ENCODE measurements at places on chromosomes 6 and 20.

- DNase-seq, result no peak
These were observed 584.2 kb upstream of the MMS22L start for GRCh38 chr6:97867177-97867576.

- DNase-seq, result no peak
These were observed 113.0 kb upstream of the TIAM2 start for GRCh38 chr6:154882107-154882506.

DNA sequence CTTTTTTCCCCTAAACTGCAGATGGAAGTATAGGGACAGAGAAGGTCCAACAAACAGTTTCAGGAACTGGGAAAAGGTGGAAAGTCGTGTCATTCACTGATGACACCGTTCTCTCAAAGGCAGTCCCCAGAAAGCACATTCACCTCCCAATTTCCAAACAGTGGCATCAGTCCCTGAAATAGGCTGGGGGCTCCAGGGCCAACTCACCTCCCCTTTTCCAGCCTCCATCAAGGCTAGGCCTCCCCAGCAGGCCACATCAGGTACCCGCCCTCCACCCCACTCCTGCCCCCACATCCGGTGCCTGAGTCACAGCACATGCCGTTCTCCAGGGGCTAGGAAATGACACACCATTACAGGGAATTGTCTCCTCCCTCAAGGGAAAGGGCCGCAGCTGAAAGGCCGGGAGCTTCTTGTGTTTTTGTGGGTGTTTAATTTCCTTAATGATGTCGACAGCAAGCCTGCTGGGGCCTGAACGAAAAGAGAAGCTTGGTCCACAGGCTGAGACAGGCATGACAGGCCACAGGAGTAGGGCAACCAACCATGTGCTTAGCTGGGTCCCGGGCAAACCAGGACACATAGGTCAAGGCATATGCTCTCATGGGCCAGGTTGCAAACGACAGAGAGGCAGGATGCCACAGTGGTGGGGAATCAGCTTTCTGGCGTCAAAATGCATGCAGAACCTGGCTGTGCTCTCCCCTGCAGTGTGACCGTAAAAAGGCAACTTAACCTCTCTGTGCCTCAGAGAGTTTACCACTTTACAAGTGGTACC lies 39.2 kb downstream of the ZMYND8 start:
- DNase-seq, result no peak

- no peak for DNase-seq
These were observed 29.7 kb downstream of the CHMP4B start for GRCh38 chr20:33840759-33841435.

DNA sequence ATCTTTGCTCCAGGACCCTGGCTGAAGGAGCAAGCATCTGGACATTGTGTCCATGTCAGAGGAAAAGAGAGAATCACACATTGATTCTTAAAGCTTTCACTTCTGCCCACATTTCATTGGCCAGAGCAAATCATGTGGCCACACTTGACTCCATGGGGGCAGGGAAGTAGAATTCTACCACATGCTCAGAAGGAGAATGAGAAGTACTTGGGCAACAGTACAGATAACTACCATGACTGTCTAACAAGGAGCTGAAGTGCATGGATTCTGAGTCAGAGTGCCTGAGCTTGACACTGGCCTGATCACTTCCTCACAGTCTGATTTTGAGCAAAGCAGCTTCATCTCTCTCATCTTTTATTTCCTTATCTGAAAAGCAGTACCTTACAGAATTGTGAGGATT lies 38.6 kb downstream of the GHRH start:
- no peak for DNase-seq

DNA sequence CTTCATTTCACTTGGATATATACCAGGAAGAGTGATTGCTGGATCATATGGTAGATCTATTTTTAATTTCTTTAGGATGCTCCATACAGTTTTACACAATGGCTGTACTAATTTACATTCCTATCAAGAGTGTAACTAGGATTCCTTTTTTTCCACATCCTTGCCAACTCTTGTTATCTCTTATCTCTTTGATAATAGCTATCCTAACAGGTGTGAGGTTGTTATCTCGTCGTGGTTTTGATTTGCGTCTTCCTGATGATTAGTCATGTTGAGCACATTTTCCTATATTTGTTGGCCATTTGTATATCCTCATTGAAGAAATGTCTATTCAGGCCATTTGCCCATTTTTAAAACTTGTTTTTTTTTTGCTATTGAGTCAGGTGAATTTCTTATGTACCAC lies 552.4 kb downstream of the RFPL4B start:
- DNase-seq, result no peak

- no peak for DNase-seq
These were observed 2.2 kb downstream of the CENPB start for GRCh38 chr20:3784216-3784853.
